Glutamatergic neuron (in vitro differentiated cells): ENCODE measurements at places on chromosomes 12 and 14. TPM values are rescaled to one million over a fixed set of nuclear protein-coding genes. Genes with fewer than 3 reads are reported as not detected.

The KRT2 gene
- total RNA-seq = not detected

The TMEM63C gene
- 39.9 TPM for total RNA-seq

The CMA1 gene
- not detected for total RNA-seq

The PPFIA2 gene
- 31.1 TPM for total RNA-seq

The TRHDE gene
- total RNA-seq = 16.7 TPM

The AICDA gene
- total RNA-seq = not detected

The IKZF4 gene
- total RNA-seq = 24.1 TPM

GRCh38 chr12:126219654-126220279 is 1154.5 kb downstream of the AACS start:
- H3K36me3 ChIP-seq = no peaks in the 10 kb centered on the region
- no peaks in the 10 kb centered on the region for H3K4me1 ChIP-seq
- peaks cover 2% of the 10 kb centered on the region for H3K27me3 ChIP-seq

DNA sequence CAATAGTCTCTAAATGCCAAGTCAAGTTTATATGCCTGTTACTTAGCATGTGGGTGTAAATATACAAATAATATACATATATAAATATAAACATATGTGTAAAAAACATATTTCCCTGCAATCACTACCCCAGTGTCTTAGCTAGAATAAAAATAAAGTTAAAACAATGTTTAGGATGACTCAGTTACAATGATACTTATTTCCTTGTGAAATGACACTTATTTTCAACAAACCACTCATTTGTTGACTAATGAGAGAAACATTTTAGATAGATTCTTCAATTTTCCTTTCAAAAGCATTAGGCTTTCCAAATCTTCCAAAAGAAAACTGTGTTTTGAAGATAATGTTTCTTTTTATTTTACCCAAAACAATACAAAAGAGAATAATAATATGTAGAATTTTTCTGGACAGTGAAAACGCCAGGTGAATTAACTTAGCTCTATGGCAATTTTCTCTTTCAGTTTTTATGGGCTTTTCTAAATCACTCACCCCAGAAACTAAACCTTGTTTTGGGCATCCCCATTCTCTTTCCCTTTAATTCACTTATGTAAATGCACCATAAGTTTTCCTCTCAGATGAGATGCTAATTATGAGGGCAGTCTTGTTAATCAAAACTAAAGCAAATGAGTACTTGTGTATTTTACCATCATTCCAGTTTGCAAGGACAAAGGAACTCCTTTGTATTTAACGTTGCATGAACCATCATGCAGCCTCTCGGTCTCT is 465.9 kb downstream of the BCAT1 start:
- H3K4me3 ChIP-seq = no peak overlapping the region
- no peaks in the 10 kb centered on the region for H3K36me3 ChIP-seq
- H3K27me3 ChIP-seq = no peaks in the 10 kb centered on the region
- peaks cover 8% of the 10 kb centered on the region for H3K4me1 ChIP-seq
- DNase-seq = no peak
- H3K27ac ChIP-seq = no peak overlapping the region

DNA sequence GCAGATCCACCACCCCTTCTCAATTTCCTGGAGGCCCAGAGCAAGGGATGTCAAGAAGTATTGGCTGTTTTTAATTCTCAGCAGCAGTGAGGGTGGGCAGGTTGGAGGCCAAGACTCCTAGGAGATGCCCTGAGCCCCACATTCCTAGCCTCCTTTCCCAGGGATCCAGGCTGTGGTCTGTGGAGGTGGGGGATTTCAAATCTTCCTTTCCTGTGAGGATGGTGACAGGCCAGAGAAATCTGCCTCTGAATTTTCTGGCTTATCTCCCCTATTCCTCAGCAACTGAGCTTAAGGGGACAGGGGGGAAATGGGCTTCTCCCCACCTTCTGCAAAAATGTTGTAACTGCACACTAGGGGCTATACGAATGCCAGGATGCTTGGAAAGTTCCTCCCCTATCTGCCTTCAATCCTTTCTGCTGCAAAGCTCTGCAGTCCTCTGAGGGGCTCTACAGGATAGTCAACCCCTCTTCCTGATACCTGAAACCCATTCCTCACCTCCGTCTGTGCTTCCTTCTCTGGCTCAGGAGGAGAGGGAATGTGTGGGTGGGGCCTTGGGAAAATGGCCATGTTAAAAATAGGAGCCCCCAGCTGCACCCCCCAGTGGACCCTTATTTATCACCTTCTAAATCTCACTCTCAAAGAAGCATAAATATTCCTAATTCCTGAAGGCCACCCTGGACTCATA is 6.6 kb downstream of the GPR84 start:
- H3K4me1 ChIP-seq = peaks cover 35% of the 10 kb centered on the region
- no peak overlapping the region for H3K4me3 ChIP-seq
- H3K27me3 ChIP-seq = peaks cover 9% of the 10 kb centered on the region
- DNase-seq = no peak
- H3K27ac ChIP-seq = peak overlapping the region; percentile 69

- H3K4me1 ChIP-seq = no peaks in the 10 kb centered on the region
- DNase-seq = no peak
- no peak within 1 kb of the TSS for H3K27ac ChIP-seq
These were observed at the start of gene OAS2 for GRCh38 chr12:112978163-112979040. Gene OAS2 (plus strand): TSS chr12:112978519. CDS start chr12:112978609, 90 bp downstream.

DNA sequence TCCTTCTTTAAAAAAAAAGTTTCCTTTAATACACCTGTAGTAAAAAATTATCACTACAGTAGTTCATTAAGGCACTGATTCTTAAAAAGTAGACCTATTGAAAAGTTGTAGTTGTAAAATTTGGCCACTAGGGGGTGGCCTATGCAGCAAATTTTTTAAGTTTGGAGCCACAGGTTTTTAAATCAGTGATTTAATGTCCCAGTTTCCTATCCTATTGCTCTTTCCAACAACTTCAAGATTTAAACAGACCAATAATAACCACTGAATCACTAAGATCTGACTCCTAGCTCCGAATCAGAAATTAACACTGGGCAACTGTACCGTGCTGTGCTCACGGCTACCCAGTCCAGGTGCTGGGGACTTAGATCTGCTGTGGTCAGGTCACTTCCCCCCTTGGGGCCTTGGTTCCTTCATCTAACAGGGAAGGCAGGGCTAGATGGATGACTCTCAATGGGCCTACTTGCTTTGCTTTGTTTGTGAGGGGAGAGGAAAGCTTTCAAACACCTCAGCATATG is 279.3 kb downstream of the MED13L start:
- no peaks in the 10 kb centered on the region for H3K36me3 ChIP-seq
- H3K4me1 ChIP-seq = peaks cover 2% of the 10 kb centered on the region
- peaks cover 2% of the 10 kb centered on the region for H3K27me3 ChIP-seq
- H3K4me3 ChIP-seq = no peak overlapping the region
- no peak for DNase-seq

- peaks cover 2% of the 10 kb centered on the region for H3K27me3 ChIP-seq
- H3K4me1 ChIP-seq = no peaks in the 10 kb centered on the region
- peaks cover 4% of the 10 kb centered on the region for H3K36me3 ChIP-seq
- no peak for DNase-seq
These were observed 27.4 kb upstream of the CFL2 start for GRCh38 chr14:34741840-34742239.

DNA sequence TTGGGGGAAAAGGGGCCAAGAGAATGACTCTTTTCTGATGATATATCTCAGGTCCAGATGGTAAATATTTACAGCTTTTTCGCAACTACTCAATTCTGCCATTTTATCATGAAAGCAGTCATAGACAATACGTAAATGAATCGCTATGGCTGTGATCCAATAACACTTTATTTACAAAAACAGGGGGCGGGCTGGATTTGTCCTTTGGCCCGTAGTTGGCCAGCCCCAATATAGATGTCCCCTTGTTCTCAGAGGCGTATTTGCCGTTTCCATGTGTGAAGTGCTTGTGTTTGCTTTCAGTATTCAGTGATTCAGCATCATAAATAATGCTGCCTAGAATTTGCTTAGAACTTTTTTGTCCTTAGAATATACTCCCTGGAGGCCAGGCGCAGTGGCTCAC is 77.2 kb downstream of the CCDC92 start:
- no peaks in the 10 kb centered on the region for H3K4me1 ChIP-seq
- peaks cover 11% of the 10 kb centered on the region for H3K36me3 ChIP-seq
- no peak overlapping the region for H3K4me3 ChIP-seq
- DNase-seq = no peak
- H3K27me3 ChIP-seq = peaks cover 8% of the 10 kb centered on the region
- no peak overlapping the region for H3K27ac ChIP-seq

DNA sequence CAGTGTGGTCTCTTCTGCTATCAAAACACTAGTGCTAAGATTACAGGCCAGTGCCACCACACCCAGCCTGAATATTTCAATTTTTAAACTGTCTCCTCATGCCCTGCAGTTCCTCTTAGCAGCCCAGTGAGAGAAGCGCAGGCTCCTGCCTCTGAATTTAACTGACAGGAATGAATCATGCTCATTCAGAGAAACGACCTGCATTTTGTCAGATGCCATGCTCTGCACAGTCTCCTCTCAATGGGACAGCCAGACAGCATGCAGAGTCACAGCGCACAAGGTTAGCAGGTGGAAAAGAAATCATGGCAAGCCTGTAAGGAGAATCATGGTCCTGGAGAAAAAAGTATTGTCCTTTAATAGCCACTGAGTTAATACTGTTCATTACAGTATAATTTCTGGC is 691.0 kb upstream of the SEL1L start:
- no peaks in the 10 kb centered on the region for H3K27me3 ChIP-seq
- no peaks in the 10 kb centered on the region for H3K36me3 ChIP-seq
- H3K4me1 ChIP-seq = peaks cover 24% of the 10 kb centered on the region
- no peak overlapping the region for H3K27ac ChIP-seq
- DNase-seq = no peak

DNA sequence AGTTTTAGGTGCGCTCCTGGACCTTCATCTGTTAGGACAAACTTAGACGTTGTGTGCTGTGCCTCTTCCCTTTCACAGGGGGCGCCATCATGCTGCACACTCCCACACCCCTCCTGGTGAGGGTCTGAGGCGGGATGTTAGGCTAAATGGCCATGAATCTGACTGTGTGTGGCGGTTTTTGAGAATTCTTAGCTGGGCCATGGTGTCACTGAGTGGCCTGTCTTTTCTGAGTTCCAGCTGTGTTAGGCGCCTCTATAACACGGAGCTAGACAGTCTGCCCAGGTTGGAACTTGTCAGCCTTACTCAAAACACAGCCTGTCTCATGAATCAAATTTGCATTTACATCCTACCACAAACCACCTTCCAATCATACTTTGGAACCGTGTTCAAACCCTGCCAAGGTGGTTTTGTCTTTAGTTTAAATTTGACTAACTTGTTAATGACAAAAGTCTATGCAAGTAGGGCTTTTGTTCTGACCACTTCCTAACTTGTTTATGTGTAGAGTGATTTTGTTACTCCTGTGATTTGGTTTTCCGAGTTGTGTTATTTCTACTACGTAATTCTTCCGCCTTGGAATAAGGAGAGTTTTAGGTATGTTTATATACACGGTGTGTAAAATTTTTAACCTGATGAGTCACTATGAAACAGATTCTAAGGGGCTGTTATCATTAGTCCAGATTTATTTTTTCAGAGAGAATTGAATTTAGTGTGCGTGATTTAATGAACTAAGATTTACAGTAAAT is 19.6 kb downstream of the ACVR1B start:
- peak; percentile 35 for DNase-seq
- H3K4me1 ChIP-seq = peaks cover 29% of the 10 kb centered on the region
- peaks cover 4% of the 10 kb centered on the region for H3K27me3 ChIP-seq
- H3K36me3 ChIP-seq = peaks cover 5% of the 10 kb centered on the region
- H3K27ac ChIP-seq = no peak overlapping the region

GRCh38 chr12:80187660-80188090 is 88.3 kb downstream of the OTOGL start:
- H3K4me3 ChIP-seq = no peak overlapping the region
- DNase-seq = no peak
- no peak overlapping the region for H3K27ac ChIP-seq
- no peaks in the 10 kb centered on the region for H3K27me3 ChIP-seq
- H3K36me3 ChIP-seq = no peaks in the 10 kb centered on the region

GRCh38 chr14:95533822-95534221 is 1.0 kb upstream of the GLRX5 start:
- DNase-seq = no peak
- no peaks in the 10 kb centered on the region for H3K36me3 ChIP-seq
- peak overlapping the region; percentile 89 for H3K27ac ChIP-seq
- peak overlapping the region; percentile 91 for H3K4me3 ChIP-seq

- no peak overlapping the region for H3K4me3 ChIP-seq
- no peak overlapping the region for H3K27ac ChIP-seq
- H3K36me3 ChIP-seq = no peaks in the 10 kb centered on the region
- H3K4me1 ChIP-seq = no peaks in the 10 kb centered on the region
These were observed 30.8 kb upstream of the NRDE2 start for GRCh38 chr14:90362558-90362896.

DNA sequence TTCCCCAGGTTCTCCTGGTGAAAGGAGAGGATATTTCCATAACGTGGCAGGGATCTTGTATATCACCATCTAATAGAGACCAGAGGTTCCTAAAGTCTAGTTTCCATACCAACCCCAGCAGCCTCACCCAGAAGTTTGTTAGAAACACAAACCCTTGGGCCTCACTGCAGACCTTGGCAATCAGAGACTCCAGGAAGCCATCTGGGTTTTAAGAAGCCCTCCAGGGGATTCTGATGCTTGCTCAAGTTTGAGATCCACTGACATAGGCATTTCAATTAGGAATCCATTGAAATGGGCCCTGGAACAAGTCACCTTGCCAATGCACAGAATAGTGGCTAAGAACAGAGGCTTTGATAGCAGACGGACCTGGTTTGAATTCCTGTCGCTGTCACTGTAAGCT is 2.2 kb upstream of the CMKLR1 start:
- H3K4me1 ChIP-seq = peaks cover 6% of the 10 kb centered on the region
- no peak overlapping the region for H3K27ac ChIP-seq
- H3K4me3 ChIP-seq = no peak overlapping the region
- peaks cover 6% of the 10 kb centered on the region for H3K27me3 ChIP-seq

DNA sequence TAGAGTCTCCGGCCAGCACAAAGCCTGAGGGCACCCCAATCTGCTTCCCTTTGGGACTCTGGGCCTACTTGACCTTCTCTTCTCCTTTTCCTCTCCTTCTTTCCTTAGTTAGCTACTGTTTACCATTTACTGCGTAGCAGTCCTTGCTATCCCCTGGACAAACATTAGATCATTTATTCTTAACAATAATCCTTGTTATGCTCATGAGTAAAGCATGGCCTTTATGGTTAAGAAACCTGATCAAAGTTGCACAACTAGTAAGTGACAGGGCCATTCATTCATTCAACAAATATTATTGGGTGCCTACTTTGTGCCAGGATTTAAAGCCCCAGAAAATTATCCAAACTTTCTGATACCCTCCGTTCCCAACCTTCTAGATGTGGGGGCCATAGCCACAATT is 3.2 kb upstream of the HDAC7 start:
- no peaks in the 10 kb centered on the region for H3K36me3 ChIP-seq
- DNase-seq = no peak
- H3K4me3 ChIP-seq = no peak overlapping the region
- H3K4me1 ChIP-seq = peaks cover 18% of the 10 kb centered on the region
